Chondrocyte (in vitro differentiated cells): ENCODE measurements at places on chromosomes 16 and 17. TPM values are rescaled to one million over a fixed set of nuclear protein-coding genes. Genes with fewer than 3 reads are reported as not detected.

DNA sequence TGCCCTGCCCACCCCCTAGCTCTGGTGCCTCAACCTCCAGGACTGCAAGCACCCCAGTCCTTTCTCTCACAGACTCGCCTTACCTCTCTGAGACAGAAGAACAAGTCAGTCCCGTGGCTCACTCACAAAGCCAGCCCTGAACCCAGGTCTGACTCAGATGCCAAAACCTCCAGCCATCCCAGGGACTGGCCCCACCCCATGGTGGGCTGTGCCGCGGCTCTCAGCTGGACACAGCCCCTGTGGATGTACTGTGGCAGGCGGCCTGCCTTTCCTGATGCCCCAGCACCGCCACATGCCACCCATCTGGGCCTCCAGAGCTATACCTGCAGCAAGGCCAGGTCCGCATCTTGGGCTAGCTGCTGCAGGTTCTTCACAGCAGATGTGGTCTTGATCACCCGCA is 19.8 kb downstream of the MPG start:
- DNase-seq, result no peak

DNA sequence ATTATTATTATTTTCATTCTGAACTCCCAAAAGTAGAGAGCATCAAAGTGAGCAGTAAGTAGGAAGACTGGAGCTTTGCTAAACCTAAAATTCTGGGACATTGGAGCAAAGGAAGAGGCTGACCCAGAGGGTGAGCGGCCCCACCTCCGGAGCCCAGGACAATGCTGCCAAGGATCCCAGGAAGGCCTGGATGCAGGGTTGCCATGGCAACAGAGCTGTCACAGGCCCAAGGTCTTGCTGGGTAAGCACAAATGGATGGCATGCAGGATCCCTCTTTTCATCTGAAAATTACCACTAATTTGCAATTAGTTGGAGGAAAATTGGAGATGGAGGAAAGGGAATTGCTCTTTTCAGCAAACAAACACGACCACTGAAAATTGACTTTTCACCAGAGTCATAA is 457.9 kb upstream of the CDH5 start:
- no peak for DNase-seq

- peak; percentile 79 for DNase-seq
These were observed 14.3 kb downstream of the ZNHIT3 start for GRCh38 chr17:36500745-36501225.

- no peak for DNase-seq
These were observed 26.9 kb upstream of the COX10 start for GRCh38 chr17:14042411-14042810.

DNA sequence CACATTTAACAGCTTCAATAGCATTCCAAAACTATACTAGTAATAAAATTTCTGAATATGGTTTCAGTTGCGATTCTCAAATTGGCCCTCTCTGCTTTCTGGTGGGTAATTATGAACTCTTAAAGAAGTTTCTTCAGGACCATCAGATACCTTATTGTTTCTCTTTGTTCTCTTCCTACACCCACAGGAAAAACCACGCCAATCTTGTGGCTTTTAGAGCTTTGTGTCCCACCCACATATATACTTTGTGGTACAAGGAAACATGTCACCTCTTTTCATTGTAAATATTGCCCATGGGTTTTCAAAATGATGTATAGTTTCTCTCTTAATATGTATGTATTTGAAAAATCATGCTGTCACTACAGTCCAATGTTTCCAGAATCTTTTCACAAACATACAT is 12.1 kb downstream of the ABCA9 start:
- no peak for DNase-seq

- no peak for DNase-seq
These were observed 4.5 kb upstream of the GALK1 start for GRCh38 chr17:75769536-75769935.

DNA sequence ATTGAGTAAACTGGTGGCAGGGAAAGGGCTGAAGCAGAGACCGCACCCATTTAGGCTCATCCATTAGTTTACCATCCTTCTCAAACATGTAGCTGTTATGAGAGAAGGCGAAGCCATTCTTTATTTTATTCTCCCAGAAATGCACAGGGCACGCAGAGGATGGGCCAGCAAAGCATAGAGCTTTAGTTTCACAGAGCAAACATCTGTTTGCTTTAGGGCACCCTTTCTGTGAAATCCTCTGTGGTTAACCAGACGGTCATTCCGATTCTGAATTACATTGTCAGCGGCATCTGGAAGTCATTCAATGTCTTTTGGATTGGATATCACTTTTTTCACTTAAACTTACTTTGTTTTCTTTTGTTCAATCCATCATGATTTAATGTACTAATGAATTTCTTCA is 96.0 kb downstream of the TOX3 start:
- no peak for DNase-seq

DNA sequence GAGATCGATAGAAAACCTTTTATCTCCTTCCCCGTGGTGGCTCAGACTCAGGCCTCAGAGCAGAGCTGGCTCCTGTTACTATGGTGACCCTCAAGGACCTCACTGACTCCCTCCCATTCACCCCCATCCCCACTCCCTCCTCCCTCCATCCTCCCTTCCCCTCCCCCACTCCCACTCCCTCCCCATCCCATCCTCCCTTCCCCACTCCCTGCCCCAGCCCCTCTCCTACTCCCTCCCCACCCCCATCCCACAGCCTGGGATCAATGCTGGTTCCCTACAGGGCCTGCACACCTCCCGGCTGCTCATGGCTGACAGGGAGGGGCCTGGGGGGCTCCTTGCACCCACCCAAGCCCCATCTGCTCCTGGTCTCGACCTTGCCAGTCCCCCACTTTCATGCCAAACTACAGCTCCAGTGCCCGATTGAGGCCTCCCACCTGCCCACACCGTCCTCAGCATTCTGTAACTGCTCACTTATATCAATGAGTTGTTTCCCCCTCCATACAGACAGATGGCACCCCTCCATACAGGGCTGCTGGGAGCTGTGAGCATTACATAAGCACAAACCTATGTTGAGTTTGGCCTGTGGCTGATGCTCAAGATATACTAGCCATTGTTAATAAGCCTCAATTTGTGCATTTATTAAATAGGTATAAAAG is 11.6 kb upstream of the RAI1 start:
- DNase-seq, result no peak

The CD300E gene
- total RNA-seq, result not detected in 3 replicates

The PTX4 gene
- total RNA-seq, result not detected in 3 replicates

The KCTD2 gene
- total RNA-seq, result 16.8 to 20.4 TPM (median 17.1 TPM) in 3 replicates

The CES3 gene
- total RNA-seq, result 0.12 to 0.75 TPM (median 0.13 TPM) in 3 replicates
